ENCODE measurements at places on chromosomes 6 and 20.
A peak's percentile ranks its signal among the peaks of the same experiment; 100 is the strongest.

DNA sequence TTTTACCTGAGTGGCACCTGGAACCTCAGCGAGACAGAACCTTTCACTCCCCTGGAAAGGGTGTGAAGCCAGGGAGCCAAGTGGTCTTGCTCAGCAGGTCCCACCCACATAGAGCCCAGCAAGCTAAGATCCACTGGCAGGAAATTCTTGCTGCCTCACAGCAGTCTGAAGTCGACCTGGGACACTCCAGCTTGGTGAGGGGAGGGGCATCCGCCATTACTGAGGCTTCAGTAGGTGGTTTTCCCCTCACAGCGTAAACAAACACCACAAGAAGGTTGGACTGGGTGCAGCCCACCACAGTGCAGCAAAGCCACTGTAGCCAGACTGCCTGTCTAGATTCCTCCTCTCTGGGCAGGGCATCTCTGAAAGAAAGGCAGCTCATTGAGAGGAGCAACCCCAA is 134.7 kb upstream of the RSPO3 start:
- no peak for DNase-seq

- DNase-seq: no peak
Measured at GRCh38 chr6:170445971-170446370, 107.1 kb downstream of the PSMB1 start.

- DNase-seq: peak; percentile 27
Measured at GRCh38 chr6:13559968-13560650, 14.3 kb upstream of the SIRT5 start.

GRCh38 chr6:81572020-81572419 is 180.5 kb downstream of the TENT5A start:
- no peak for DNase-seq

DNA sequence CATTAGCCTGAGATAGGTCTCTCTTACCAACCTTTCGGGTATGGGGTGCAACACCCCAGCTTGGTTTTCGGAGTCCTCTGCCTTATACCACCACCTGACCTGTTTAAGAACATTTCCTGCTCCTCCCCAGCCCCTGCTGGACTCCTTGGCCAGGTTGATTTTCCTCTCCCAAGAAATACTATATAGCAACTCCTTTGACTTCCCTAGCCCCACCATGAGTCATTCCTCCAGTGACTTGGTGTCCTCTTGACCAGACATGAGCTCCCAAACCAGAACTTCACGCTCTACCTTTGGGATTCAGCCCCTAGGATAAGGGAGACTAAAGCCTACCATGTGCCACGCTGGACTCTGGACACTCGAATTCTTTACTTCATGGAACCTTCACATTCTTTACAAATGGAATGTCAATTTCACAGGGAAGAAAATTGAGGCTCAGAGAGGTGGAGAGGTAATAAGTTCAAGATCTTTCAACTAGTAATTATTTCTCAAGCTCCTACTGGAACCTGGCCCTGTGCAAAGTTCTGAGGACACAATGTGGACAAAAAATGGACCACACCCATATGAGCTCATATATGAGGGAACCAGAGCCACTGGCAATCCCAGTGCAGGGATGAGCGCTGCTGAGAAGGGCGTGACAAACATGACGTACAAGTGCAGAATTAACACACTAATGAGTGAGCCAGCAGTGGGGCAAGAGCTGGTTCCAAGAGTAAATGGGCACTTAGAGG is 48.2 kb downstream of the SIRPA start:
- DNase-seq: no peak

GRCh38 chr6:110075406-110075805 is 97.3 kb downstream of the GPR6 start:
- DNase-seq: no peak

DNA sequence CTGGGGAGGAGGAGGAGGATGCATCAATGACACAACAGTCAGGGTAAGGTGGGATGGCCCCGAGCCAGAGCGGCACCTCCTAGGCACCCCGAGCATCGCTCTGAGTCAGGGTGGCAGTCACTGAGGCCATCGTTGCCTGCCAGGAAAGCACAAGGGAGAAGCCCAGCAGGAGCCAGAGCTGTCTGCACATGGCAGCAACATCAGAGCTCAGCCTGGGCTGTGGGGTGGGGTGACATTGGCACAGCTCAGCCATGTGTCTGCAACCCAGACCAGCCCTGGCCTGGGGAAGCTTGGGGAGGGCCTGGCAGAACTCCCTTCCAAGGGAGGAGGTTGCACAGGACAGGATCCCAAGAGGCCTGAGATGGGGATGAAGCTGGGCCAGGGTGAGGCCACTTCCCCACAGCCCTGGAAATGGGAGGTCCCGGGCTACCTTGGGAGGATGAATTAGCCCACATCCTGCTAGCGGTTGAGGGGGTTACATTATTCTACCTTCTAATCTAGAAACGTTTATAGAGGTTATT is 255.6 kb downstream of the MAFB start:
- DNase-seq: no peak

GRCh38 chr6:4271761-4272470 is 136.5 kb upstream of the ECI2 start:
- no peak for DNase-seq

GRCh38 chr20:57047281-57048026 is 219.0 kb downstream of the BMP7 start:
- DNase-seq: no peak

- DNase-seq: no peak
Measured at GRCh38 chr6:101832371-101832770, 438.9 kb downstream of the GRIK2 start.

GRCh38 chr20:7754102-7754501 is 186.2 kb downstream of the HAO1 start:
- no peak for DNase-seq

GRCh38 chr6:37104824-37105147 is 65.2 kb upstream of the PIM1 start:
- DNase-seq: no peak

DNA sequence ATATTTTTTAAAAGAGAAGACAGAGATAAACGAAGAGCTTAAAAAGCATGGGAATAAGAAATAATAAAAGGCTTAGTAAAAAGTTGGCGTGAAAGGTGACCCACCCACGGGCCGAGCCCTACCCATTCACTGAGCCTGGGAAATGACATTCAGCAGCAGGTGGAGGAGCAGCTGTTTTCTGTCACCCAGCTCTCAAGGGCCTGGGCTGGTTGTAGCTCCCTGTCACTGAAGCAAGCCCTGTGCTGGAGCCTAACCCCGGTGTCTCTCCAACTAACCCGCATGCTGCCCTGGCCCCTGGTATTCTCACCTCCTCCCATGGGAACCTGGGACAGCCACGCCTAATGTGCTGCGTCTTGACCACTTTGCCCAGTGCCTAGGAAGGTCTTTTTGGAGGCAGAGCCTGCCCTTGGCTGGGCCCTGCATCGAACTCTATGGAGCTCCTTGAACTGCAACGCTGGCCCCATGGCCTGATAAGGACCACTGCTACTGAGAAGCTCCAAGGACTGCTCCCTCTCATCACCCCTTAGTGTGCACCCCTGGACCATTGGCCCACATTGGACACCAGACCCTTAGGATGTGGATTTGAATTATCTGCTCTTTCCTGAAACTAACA is 68.8 kb upstream of the IYD start:
- DNase-seq: no peak

- no peak for DNase-seq
Measured at GRCh38 chr6:152300517-152300916, 336.6 kb downstream of the SYNE1 start.

DNA sequence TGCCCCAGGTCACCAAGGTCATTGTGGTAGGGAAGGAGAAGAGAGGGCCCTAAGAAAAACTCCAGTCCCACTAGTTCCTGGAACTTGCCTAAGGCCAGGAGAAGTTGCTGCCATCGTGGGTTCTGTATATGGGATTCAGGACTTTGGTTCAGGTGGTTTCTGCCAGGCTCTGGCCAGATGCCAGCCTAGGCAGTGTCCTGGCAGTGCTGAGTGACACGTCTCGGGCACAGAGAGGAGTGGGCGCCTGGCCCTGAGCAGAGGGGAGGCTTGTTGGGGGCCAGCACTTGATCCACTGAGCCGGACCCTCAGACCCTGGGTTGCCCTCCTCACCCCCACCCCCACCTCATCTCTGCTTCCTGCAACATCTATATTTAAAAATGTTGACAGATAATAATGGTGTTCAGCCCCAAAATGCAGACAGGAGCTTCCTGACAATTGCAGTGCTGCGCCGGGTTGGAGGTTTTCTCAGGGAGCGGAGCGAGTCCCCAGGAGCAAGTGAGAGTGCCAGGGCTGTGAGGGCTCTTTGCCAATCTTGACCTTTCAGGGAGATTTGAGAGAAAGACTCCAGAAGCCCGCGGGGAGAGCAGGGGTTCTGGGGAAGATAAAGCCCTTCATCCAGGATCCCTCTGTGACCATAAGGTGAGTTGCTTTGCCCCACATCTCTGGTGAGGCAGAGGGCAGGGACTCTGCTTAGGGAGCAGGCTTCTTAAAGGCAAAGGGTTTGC is 71.9 kb downstream of the PHACTR3 start:
- DNase-seq: no peak

GRCh38 chr20:16703570-16703969 is 26.3 kb upstream of the SNRPB2 start:
- DNase-seq: no peak

DNA sequence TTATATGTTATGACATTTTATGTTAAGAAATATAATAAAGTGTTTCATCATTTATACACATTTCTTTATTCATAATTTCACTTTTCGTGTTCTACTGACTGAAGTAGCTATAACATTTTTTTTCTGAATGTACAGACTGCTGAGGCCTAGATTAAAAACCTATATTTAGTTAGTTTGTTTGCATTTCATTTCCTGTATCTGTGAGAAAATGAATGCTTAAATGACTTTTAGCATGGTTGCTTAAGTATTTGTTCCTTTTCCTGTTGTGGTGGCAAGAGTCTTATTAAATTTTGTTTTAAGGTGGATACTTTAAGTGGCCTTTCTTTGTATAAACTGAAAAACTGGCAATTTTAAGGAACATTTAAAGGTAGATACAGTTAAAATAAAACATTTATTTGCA is 779.7 kb upstream of the MAN1A1 start:
- no peak for DNase-seq

GRCh38 chr6:157570104-157570503 is 189.1 kb downstream of the ZDHHC14 start:
- peak; percentile 18 for DNase-seq

DNA sequence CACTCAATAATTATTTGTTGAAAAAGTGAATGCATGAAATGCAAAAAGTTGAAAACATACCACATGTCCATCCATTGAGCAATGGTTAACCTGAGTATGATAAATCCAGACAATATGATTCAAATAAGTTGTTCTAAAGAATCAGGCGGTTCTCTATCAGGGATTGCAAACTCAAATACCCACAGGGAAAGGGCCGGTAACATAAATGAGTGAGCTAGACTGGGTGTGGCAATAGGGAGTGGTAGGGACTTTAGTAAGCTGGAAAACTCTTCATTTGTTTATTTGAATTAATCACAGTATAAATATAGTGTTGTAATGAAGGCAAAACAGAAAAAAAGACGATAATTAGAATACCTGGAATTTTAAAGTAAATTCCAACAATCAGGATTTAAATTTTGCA is 106.3 kb downstream of the BCAS1 start:
- DNase-seq: no peak

GRCh38 chr20:39010496-39010895 is 48.4 kb downstream of the DHX35 start:
- no peak for DNase-seq

GRCh38 chr6:16623731-16624130 is 137.5 kb downstream of the ATXN1 start:
- no peak for DNase-seq

GRCh38 chr20:63750807-63751470 is 11.4 kb downstream of the SLC2A4RG start:
- peak; percentile 58 for DNase-seq

DNA sequence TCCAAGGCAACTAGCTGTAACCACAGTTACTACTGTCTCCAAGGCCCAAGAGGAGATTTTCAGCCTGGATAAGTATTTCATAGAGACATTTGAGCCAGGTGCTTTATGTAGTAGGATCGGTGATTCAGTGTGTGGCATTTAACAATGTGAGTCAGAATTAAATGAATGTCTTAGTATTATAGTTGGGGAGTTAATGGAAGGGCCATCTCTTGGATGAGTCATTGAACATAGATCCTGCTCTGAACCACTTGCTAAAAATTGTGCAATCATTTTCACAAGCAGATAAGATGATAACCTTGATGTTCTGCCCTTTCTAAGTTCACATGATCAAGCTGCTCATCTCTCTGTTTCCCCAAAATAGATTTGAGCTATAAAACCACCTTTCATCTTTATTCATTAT is 668.9 kb upstream of the CITED2 start:
- DNase-seq: no peak

DNA sequence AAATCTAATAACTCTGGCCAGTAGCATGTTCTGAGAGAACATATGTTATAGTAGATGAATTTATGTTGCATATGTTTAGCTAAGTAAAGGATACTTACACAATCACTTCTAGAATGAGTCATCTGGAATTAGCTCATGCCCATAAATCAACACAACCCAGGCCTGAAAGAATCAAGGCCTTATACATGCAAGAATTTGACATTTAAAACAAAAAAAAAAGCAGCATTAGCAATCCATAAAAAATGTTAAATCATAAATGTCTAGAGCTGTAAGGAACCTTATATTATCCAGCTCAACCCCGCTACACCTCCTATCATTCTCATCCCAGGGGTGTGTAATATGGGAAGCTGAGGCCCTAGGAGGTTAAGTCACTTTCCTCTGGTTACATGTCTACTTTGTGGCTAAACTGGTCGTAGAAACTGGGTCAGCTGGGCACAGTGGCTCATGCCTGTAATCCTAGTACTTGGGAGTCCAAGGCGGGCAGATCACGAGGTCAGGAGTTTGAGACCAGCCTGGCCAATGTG is 105.2 kb upstream of the CARMIL1 start:
- no peak for DNase-seq

DNA sequence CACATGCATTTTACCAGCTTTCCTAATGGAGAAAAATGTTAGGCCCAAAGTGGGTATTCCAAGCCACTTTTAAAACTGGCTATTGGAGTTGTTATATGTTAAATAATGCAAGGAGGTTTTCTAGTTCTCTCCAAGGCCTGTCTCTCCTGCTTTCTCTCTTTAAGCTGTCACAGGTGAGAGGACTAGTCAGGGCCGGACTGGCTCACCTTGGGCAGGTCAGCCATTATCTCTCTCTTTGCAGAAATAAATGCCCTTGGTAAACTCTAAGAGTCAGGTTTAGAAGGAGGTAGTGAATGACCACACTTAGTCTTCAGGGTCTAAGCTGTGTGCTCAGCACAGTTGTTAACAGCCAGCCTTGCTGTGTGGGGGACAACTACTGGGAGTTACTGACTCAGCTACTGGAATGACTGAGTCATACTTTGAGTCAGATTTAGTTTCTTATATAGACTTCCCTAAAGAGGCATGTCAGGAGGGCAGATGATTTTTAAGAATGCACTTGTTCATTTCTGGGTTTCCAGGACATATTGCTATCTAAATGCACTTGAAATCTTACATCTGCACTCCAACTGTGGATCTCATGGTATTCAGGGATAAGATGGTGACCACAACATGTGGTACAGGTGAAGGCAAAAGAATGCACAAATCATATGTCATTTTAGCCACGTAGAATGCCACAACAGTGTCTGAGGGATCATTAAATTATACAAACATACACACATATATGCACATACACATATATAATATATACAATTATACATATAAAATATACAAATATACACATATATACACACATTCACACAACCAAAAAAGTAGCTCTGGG is 719.4 kb downstream of the EPM2A start:
- no peak for DNase-seq

Data from SK-N-DZ (cell line).